ENCODE measurements at places on chromosomes 7 and 10. TPM values are rescaled to one million over a fixed set of nuclear protein-coding genes. Genes with fewer than 3 reads are reported as not detected.
A peak's percentile ranks its signal among the peaks of the same experiment; 100 is the strongest.

ANKRD7 gene
- total RNA-seq, result 0.94 TPM

COMMD3 gene
- total RNA-seq, result 31.1 TPM

BMPR1A gene
- 11.4 TPM for total RNA-seq

LIPK gene
- total RNA-seq, result not detected

ASB10 gene
- total RNA-seq, result not detected

ZNF117 gene
- 3.7 TPM for total RNA-seq

HTR7 gene
- 0.06 TPM for total RNA-seq

MKI67 gene
- total RNA-seq, result 0.69 TPM

PRTFDC1 gene
- total RNA-seq, result 2.5 TPM

TRPV5 gene
- 0.06 TPM for total RNA-seq

PNLIPRP2 gene
- 455 TPM for total RNA-seq

ZNF12 gene
- 8.8 TPM for total RNA-seq

ITGB8 gene
- 11.0 TPM for total RNA-seq

- no peak for DNase-seq
Measured at GRCh38 chr7:36299823-36300341, 89.8 kb upstream of the ANLN start.

DNA sequence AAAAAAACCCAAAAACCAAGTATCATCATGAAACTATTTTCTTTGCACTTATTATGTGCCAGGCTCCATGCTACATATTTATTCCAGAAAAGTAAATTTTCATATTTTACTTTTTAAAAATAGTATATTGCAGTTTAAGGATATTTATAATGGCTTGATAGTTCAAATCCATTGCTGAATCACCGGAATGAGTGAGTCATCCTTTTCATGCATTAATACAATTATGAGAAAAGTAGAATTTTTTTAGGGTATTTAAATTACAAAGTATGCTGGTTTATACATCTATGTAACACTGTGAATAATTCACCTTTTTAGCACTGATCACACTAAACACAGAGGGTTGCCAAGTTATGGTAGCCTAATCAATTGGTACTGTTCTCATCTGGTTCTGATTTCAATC, 54.3 kb downstream of the SLC16A9 start:
- DNase-seq, result no peak

- DNase-seq, result peak; percentile 82
Measured at GRCh38 chr7:22726907-22727713, at the start of gene IL6. IL6 (plus strand) TSS chr7:22727200; CDS start chr7:22727263, 63 bp downstream.

- no peak for DNase-seq
Measured at GRCh38 chr7:10718768-10719167, 254.9 kb upstream of the PHF14 start.

- peak; percentile 64 for DNase-seq
Measured at GRCh38 chr10:92291921-92292845, 1.2 kb downstream of the MARCHF5 start.

DNA sequence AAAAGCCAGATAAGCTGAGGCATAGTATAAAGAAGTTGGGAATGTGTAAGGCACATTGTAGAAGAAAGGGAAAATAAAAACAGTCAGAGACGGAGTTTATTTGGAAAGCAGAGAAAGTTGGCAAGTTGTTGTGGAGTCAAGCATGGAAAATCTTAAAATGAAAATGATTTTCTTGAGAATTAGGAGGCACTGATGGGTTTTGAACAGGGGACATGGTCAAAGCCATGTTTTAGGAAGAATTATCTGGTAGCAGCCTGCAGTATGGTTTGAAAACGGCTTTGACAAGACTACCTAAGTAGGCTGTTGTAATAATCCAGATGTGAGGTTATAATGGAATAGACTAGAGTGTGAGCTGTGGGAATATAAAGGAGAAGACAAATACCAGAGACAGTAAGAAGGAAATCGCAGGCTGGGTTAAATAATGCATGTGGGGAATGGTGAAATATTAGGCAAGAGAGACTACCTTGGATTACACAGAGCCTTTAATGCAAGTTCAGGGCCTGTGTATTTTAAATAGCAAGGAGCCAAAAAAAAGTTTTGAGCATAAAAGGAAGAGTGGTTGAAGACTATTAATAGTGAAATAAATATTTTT, 130.4 kb upstream of the MEOX2 start:
- DNase-seq, result no peak

- DNase-seq, result no peak
Measured at GRCh38 chr7:144391823-144392255, 11.7 kb downstream of the NOBOX start.

- no peak for DNase-seq
Measured at GRCh38 chr7:49099587-49100326, 175.4 kb downstream of the CDC14C start.

- DNase-seq, result no peak
Measured at GRCh38 chr7:118232837-118233236, 8.3 kb downstream of the ANKRD7 start.

- no peak for DNase-seq
Measured at GRCh38 chr7:22255342-22255741, 101.6 kb downstream of the RAPGEF5 start.

DNA sequence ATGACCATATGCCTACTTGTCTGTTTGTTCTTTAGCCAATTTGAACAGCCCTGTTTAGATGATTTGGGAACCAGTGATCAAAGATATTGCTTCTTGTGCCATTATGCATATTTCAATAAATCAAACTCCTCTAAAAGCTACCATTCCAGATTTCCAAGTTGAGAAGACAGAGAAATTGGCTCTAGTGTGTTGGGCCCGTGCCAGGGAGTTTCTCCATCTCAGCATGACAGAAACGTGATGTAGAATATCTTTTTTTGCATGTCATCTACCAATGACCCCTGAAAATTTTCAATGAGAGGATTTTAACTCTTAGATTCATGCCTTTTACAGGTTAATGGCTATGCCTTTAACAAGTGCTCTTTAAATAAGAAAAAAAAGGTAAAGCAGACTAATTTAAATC, 50.7 kb upstream of the CABCOCO1 start:
- no peak for DNase-seq

DNA sequence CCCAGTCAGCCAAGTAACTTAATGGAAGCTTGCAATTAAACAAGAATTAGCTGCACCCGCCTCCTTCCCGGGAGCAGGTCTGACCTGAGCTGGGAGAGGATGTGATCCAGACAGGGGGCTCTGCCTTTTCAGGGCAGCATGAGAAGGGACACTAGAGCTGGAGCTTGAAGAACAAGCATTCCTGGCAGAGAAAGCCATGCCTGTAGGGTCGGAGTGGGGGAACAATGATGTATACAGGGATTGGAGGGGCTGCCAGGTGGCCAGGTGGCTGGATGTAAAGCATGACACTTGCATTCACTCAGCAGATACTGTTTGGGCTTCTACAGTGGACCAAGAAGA, 112.5 kb downstream of the GRK5 start:
- DNase-seq, result no peak

DNA sequence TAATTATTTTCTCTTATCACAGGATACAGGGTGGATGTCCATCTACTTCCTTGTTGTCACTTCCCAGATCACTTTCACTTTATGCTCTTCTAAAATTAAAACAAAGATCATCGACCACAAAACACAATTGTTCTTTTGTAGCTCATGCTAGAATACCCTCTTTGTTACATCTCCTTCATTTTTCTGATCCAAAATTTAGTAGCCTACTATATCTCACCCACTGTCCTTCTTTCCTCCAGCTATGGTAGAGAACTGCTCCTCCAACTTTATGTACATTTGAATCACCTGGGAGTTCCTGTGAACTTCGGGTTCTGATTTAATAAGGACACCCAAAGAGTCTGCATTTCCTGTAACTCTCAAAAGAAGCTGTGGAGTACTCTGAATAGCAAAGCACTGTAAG, 1.2 kb upstream of the AHR start:
- no peak for DNase-seq

DNA sequence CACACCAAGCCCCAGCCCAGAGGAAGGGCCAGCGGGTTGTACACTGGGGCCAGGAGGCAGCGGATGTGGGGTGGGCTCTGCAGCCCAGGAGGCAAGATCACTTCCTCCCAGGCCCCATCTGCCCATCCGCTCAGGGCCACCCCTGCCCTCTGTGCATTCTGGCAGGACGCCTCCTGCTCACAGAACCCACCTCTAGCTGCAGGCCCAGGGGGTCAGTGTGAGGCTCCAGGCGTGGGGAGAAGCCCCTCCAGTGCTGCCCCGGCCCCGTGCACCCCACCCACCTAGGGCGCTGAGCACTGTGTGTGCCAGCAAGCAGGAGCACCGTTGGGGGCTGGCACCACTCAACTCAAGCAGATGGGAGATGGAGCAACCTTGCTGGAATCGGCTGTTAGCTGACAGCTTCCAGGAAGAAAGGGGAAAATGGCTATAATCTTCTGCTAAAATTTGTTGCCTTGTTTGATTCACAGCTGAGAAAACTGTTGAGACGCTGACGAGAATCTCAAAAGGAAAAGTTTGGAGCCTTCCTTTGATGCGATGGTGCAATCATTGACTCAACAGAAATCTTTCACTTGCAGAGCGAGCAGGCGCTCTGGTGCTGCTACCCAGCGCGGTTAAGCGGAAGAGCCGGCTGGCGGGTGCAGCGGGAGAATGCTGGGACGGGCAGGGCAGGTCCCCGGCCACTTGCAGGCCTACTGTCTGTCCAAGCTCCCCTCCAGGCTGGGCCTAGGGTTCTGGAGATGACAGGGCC, 276.1 kb downstream of the ELFN1 start:
- DNase-seq, result no peak

- DNase-seq, result no peak
Measured at GRCh38 chr7:53473371-53473770, 437.9 kb downstream of the POM121L12 start.

DNA sequence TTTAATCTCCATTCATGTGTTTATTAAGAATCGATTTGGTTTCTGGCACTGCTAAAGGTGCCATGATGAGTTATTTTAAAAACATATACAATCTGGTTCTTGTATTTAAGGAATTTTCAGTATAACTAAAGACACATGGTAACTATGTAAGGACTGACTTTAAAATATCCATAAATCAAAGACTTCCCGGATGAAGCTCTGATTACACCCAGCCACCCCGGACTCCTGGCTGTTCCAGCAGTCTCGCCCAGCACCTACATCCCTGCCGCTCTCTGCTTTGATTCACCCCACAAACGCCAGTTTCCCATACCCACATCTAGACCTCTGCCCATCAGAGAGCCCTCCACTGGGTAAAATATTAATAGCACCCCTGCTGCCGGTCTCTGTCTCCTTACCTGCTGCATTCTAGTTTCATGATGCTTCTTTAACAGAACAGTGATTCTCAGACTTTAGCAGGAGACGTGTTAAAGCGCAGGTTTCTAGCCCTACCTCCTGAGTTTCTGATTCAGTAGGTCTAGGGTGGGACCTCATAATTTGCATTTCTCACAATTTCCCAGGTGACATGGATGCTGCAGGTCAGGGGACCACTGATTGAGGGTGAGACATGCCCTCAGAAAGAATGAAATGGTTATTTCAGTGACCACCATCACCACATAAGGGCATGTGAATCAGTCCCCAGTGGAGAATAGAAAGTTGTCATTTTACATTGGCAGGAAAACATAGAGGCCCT, 185.7 kb downstream of the KIAA1217 start:
- no peak for DNase-seq

DNA sequence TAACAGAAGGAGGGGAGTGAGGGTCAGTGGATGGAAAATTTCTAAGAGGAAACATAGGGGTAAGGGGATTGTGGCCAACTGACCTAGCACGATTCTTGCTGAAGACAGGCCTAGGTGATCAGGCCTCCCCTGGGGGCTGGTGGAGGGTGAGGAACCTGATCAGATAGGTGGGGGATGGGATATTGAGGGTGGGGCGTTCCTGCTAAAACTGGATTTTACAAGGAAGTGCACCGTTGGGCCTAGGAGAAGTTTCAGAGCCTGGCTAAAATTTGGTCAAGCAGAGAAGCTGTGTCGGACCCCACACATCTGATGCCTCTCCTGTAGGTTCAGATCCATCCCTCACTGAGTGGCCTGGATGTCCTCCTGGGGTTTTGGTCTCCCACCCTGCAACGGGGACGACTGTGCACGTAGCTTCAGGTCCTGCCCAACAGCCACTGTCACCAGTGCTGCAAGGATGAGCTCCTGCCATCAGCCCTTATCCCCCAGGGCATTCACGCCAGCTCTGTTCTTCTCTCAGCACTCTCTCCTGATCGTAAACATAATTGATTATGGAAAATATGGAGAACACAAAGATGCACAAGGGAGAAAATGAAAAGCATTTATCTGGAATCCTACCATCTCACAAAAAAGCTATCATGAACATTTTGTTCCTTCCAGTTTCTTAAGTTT, 89.9 kb downstream of the ADCY1 start:
- no peak for DNase-seq

DNA sequence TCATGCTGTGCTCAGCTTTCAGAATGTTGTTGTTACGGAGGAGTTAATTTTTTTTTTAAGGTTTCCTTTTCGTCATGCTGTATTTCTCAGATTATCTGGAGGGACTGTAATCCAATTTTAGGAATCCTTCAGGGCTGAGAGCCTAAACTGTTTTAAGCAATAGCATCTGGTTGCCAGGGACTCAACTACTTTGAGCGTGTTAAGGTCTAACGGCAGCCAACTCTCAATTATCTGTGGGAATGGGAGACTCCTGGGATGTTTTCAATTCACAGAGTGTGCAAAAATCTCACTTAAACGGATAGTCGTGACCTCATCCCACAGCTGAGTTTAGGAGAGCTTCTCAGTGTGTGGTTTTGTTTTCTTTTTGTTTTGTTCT, 291.7 kb downstream of the AUTS2 start:
- DNase-seq, result no peak

DNA sequence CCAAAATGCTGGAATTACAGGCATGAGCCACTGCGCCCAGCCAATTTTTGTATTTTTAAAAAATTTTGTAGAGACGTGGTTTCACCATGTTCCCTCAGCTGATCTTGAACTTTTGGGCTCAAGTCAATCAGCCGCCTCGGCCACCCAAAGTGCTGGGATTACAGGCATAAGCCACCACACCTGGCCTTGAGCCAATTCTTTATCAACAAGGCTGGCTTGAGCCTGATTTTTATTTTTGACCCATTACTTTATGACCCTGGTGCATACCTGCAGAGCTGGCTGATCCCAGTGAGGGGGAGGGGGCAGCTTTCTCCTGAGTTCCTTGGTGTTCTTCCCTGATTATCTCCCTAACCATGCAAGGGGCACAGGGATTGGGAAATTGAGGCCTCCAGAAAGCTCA, 15.8 kb upstream of the CPA1 start:
- no peak for DNase-seq

- peak; percentile 58 for DNase-seq
Measured at GRCh38 chr7:73901823-73902597, 41.1 kb downstream of the TMEM270 start.

DNA sequence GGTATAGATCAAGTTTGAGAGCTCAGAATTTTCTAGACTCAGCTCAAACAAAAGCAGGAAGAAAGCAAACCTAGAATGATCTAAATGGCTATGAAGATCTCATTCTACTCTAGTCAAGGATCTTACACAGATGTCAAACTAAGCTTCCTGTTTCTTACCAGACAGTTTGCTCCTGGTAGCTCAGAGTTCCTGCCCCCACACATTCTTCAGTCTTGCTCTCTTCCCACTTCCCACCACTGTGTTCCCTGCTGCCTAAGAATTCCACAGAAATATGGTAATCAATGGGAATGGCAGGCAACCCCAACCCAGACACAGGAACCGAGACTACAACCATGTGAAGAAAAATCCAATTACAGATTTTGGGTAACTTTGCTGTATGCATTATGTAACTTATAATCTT, 133.4 kb upstream of the PTN start:
- DNase-seq, result no peak

GRCh38 chr7:140475747-140476333, 3.5 kb downstream of the MKRN1 start:
- peak; percentile 41 for DNase-seq

All from pancreas (tissue), 10 donors.